Fibroblast of mammary gland (primary cell): ENCODE measurements at places on chromosomes 1 and 21.

- DNase-seq: peak; percentile 71
Observed at GRCh38 chr1:180586671-180587155, 27.9 kb downstream of the OVAAL start.

DNA sequence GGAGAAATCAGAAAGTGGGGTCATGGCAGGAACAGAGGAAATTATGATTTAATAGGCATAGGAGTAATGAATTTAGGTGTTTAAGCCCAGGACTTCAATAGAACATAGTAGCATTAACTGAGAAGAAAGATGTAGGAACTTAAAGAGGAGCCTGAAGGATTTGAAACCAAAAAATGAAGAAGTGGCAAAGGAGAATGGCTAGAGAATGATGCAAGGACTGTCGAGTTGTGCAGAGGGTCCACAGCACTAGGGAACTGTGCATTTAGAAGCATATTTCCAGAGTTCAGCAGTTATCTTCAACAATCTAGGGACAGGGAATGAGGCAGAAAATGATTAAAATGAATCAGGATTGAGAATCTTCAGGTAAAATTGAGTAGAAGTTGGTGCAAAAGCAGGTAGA, 328.1 kb upstream of the LYPLAL1 start:
- no peak for DNase-seq

DNA sequence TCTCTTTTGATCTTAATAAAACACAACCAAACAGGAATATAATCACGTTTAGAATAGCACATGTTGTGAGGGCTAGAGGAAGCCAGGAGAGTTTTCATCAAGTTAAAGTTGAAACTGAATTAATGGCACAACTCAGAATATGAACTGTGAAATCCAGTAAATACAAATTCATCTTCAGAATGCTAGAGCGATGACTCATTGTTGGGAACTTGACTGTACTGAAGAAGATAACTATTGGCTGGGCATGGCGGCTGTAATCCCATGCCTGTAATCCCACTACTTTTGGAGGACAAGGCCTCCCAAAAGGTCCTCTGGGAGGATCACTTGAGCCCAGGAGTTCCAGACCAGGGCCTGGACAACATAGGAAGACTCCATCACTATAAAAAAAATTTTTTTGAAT, 8.8 kb downstream of the SYF2 start:
- no peak for DNase-seq

DNA sequence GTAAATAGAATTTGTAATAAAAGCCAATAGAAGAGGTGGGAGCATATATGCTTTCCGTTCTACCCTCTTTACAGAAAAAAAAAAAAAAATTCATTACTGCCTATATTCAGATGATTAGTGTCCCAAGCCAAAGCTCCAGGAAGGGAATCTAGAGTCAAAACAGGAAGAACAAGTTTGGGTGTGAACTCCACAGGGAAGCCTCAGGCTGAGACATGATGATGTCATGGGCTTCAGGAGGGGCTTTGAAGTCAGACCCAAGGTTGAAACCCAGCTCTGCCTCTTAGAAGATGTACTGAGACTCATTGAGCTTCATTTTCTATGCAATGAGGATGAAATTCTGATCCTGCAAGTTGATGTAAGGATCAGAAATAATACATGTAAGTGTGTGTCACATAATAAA, 250.0 kb upstream of the ADGRL2 start:
- DNase-seq: peak; percentile 19

- no peak for DNase-seq
Observed at GRCh38 chr1:153395776-153396175, 4.9 kb upstream of the S100A8 start.

- no peak for DNase-seq
Observed at GRCh38 chr1:99643021-99643779, 2.7 kb upstream of the PALMD start.
